Skin of body (tissue), 3 donors: ENCODE measurements at places on chromosomes 7 and 10.

DNA sequence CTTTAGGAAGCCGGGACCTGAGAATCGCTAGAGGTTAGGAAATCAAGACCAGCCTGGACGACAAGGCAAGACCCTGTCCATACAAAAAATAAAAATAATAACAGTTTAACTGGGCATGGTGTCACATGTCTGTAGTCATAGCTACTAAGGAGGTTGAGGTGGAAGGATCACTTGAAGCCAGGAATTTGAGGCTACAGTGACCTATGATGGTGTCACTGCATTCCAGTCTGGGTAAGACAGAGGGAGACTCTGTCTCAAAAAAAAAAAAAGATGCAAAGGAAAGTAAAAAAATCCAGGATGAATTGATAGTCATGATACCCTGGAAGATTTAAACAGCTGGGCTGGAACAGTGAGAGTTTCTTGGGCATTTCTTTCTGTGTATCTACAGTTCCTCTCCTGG is 463.2 kb downstream of the GALNT17 start:
- DNase-seq = no peak

GRCh38 chr7:102095321-102096011 is 191.2 kb upstream of the SH2B2 start:
- DNase-seq = no peak

GRCh38 chr7:70583965-70584883 is 547.7 kb upstream of the GALNT17 start:
- no peak for DNase-seq

DNA sequence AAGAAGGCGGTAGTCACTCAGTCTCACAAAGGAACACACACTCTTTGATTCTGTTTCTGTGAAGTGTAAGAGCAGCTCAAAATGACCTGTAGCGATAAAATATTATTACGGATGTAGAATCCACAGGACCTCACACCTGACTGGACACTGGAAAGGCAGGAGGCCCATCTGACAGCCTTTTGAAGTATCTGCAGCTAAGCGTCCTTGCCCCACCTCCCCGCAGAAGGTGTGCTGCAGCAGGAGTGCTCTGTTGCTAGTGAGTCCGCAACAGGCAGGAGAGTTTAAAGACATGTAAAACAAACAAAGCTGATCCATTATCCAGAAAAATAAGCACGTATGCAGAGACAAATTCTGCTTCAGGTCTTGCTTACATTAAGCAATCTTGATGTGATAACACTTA is 355.5 kb downstream of the GPR158 start:
- no peak for DNase-seq

DNA sequence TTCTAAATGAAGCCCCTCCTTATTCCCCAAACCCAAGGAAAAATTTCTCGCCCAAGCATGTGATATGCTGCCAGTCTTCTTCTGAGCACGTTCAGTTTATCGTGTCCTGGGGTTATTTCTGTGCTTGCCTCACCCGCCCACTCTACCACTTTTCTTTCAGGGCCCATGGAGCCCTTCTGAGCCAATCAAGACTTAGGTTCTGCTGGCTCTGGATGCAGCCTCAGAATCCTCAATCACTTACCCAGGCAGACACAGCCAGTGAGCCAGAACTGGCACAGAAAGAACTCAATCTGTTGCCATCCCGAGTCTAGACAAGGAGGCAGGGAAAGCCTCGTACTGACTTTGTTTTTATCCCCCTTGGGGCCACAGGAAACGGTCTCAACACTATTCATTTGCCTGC is 34.2 kb upstream of the C10orf90 start:
- DNase-seq = no peak

DNA sequence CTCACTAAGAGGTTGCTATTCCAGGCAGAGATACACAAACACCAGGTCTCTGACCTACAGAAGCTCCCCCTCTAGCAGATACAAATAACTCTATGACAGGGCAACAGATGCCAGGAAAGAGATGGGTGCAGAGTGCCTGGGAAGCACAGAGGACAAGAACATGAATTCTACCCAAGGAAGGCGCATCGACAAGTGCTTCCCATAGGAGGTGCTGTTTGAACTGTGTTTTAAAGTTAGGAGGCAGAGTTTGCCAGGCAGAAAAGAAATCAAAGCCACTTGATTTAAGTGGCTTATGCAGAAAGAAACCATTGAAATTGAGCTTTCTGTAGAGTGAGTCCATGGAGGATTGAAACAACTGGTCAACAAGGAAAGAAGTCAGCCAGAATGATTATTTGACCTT is 35.3 kb upstream of the EGR2 start:
- DNase-seq = no peak

GRCh38 chr7:2100278-2101208 is 132.2 kb downstream of the MAD1L1 start:
- no peak for DNase-seq

DNA sequence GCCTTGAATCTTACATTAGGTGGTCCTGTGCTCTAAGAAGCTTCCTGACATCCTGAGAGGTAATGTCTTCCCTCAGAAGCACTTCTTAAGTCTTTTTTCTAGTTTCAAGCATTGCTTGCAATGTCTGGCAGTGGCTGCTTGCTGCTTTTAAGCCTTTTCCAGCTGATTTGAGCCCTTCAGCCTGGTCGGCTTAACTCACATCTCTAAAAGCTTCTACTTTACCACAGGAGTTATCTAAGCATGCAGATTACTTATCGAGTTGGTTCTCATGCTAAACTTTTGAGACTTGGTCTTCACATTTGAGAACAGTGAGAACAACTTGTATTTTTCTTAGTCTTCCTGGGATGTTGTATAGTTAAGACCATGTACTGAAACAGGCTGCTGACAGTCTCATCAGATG is 3.9 kb downstream of the LRMDA start:
- no peak for DNase-seq

DNA sequence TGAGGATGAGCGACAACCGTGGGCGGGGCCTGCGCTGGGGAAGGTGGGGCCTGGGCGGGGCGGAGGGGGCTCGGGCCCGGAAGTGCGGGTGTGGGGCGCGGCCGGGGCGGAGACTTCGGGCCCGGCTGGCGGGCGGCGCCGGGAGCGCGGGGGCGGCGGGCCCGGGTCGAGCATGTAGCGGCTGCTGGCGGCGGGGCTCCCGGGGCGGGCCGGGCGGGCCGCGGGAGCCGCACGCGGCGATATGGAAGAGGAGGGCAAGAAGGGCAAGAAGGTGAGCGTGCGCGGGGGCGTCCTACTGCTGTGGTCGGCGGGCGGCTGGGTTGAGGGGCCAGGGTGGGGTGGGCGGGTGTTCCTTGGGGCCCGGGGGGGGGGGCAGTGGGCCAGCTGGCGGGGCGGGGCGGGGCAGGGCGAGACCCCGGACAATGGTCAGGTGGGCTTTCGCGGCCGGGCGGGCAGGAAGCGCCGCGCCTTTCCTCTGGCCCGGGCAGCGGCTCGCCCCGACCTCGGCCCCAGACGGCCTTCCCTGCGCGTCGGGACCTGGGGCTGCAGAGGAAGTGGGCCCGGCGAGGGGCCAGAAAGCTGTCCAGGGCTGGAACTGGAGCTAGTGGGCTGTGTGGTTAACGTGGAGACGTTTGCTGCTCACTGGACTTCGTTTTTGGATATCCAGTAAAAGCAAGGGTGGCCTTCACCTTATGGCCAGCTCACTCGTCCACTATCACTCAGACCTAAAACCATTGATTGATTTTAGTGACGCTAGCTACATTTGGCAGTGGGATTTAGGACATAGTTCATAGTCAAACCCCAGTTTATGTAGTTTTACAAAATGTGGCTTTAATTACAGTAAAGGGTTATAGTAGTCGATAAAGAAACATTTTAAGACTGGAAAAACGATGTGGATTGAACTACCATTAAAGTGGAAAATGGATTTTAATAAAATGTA is at the start of gene CCM2:
Gene CCM2, plus strand, starts transcription at position 109 of the 940 bp plus-strand sequence. Its CDS starts 133 bp downstream, at position 242.
- peak; percentile 43 for DNase-seq

DNA sequence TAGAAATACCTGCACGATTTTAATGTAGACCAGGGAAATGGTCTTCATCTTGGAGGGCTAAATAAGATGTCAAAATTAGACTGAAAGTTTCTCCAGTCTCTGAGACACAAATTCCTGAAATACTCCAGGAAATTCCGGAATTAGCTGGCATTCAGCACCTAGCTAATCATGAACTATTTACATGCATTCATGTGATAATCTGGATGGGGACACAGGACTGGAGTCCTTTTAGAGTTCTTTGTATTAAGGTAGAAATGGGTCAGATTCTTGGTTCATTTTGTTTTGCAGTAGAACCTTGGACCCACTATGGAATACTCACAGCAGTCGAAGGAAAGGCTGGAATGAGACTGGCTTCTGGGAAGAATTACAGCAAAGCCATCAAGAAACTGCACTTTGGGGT is 65.3 kb upstream of the MDFIC start:
- DNase-seq = no peak

DNA sequence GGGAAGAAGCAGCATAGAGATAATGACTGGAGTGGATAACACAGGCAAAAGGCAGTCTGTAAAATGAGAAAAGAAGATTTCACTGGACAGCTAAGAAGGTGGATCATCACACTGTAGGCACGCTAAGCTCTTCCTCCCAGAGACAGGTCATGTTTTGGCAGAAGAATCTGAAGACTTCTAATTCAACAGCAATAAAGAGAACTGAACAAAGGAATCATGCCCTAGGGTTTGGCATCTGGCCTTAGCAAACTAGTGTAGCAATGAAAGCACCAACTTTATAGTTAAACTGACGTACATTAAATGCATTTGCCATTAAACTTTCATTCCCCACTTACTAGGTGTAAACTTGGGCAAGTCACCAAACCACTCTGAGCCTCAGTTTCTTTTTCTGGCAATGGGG is 84.4 kb upstream of the SEM1 start:
- no peak for DNase-seq

DNA sequence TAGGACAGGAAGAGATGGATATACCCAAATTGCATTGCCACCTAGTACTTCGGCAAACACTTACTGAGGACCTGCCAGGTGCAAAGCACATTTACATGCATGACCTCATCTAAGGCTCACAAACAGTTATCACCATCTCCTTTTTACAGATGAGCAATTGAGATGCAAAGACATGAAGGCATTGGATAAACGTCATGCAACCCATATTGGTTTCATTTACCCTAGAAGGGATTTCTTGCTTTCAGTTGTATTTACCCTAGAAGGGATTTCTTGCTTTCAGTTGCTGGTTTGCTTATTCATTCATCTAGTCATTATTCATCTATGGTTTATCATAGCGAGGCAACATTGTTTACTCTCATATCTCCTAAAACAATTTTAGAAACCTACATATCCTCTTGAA is 52.2 kb downstream of the STEAP1B start:
- DNase-seq = no peak

DNA sequence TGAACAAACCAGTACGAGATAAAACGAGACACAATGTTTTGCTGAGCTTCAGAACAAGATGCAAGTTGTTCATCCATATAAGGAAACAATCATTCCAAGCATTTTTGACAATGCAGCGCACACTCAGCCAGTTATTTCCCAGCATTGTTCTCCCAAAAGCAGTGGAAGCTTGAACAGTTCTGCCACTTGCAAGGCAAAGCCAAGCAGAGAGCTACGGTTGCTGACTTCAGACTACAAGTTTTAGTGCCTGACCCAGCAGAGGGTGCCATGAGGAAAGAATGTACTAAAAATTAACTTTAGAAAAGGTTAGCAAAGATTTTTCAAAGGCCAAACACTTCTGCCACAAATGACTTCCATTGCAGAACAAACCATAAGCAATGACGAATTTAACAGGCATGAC is 152.5 kb downstream of the SLC25A13 start:
- no peak for DNase-seq

GRCh38 chr7:91064938-91065337 is 199.3 kb upstream of the FZD1 start:
- no peak for DNase-seq

DNA sequence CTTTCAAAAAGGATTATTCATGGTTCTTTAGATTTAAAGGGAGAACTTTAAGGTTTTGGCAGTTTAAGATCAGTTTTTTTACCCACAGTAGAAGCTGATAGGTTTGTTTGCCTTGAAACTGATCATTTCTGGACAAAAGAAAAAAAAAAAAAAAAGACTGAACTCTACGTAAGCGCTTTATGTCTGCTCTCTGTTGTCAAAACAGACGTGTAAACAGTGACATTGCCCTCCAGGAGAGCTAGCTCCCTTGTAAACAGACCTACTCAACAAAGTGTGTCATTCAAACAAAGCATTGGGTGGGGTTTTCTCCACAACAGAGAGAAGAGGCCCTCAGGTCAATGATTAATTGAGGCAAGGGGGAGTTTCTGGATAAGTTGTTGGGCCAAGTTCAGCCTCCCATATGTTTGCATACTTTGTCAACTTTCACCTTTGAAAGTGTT is 568.1 kb upstream of the LRRN3 start:
- no peak for DNase-seq

GRCh38 chr10:3494131-3494837 is 290.7 kb downstream of the KLF6 start:
- no peak for DNase-seq

DNA sequence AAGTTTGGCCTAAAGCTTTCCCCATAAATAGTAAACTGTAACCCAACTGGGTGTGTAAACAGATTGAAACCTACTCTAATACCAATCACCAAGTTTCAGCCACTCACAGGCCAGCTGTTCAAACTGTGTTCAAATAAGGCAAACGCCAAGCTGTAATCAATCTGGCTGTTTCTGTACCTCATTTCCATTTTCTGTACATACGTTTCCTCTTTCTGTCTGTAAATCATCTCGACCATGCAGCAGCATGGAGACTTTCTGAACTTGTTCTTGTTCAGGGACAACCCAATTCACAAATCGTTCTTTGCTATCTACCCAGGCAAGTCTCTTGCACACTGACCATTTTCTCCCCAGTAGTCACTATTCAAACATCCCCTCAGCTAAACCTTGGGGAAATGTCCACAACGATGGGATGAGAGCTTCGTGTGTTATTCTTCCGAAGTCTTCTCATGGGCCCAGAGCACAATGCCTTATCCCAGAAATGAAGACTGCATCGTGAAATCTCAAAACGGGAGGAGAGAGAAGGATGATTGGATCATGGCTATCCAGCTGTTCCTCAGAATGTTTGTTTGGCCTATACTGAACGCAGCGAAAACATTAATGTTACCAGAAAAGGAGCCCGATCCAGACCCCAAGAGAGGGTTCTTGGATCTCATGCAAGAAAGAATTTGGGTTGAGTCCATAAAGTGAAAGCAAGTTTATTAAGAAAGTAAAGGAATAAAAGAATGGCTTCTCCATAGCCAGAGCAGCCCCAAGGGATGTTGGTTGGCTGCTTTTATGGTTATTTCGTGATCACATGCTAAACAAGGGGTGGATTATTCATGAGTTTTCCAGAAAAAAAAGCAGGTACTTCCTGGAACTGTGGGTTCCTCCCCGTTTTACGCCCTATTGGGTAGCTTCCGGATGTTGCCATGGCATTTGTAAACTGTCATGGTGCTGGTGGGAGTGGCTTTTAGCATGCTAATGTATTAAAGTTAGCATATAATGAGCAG is 86.2 kb downstream of the SLC16A9 start:
- peak; percentile 43 for DNase-seq

DNA sequence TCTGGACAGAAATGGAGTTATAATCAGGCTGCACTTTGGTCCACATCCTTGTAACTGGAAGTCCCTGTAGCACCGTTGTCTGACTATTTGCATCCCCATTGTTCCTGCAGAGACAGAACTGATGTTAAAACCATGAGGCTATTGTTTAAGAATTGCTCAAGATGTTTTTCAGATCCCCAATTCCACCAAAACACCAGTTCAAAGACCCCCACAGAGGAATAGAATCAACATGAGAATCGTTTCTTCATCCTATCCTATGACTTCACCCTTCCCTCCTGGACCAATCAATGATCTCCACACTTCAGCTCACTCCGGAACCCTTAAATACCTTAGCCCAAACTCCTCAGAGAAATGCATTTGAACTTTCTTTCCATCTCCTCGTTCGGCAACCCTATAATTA is 57.1 kb upstream of the GRID1 start:
- no peak for DNase-seq

GRCh38 chr10:88198023-88198422 is 334.6 kb downstream of the PTEN start:
- no peak for DNase-seq

GRCh38 chr7:151482883-151483710 is 36.6 kb downstream of the RHEB start:
- no peak for DNase-seq
